Activated naive CD4-positive, alpha-beta T cell treated with anti-CD3 and anti-CD28 coated beads, Interleukin-2, amount 10 ng/mL, durations not matched to agents 7 days and 5 days (primary cell): ENCODE measurements at places on chromosomes 11 and 22.

DNA sequence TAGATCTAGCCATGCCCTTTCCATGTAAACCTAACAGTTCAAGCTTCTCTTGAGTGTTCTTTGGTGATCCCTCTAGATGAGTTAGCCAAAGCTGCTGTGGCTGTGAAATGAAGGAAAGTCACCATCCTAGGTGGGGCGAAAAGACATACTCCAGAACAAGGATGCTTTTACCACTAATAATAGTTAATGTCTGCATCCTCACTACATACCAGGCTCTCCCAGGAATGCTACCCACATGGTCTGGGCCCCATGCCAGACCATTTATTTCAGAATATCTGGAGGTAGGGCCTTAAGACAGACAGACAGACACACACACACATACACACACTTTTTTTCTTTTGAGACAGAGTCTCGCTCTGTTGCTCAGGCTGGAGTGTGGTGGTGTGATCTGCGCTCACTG lies 14.7 kb downstream of the ABTB2 start:
- peaks cover 6% of the 10 kb centered on the region for H3K27me3 ChIP-seq
- no peak overlapping the region for H3K4me3 ChIP-seq
- no peaks in the 10 kb centered on the region for H3K4me1 ChIP-seq
- no peaks in the 10 kb centered on the region for H3K36me3 ChIP-seq
- no peak for DNase-seq

GRCh38 chr11:104817973-104818372 lies 80.3 kb downstream of the CASP12 start:
- DNase-seq = no peak
- no peak overlapping the region for H3K4me3 ChIP-seq
- H3K4me1 ChIP-seq = no peaks in the 10 kb centered on the region
- H3K27me3 ChIP-seq = peaks cover 9% of the 10 kb centered on the region
- H3K27ac ChIP-seq = no peak overlapping the region

DNA sequence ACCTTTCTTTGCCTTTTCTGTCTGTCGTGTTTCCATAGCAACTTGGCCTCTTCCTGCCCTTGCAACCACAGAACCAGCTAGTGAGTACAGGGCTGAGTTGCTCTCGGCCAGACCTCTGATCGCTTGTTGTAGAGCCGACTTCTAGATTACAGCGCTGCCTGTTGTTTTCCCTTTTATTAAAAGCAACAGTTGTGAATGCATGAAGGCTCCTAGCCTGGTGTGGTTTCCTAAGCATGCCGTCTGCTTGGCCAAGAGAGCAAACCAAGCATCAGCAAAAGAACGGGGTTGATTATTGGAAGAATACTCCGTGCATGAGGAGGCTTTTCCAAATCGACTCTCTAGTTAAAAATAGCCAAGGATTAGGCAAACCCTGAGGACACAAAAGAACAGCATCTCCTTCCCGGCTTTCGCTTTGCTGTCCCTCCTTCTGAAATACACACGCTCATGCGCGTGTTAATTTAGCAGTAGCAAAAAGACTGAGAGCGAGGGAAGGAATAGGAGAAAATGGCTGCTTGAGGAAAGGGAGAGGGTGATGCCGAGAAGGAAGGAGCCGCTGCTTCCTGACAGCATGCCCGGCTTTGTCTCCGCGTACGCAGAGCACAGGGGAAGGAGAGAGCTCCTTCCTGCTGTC lies 71.5 kb upstream of the TTC12 start:
- DNase-seq = peak; percentile 50
- H3K36me3 ChIP-seq = no peaks in the 10 kb centered on the region

DNA sequence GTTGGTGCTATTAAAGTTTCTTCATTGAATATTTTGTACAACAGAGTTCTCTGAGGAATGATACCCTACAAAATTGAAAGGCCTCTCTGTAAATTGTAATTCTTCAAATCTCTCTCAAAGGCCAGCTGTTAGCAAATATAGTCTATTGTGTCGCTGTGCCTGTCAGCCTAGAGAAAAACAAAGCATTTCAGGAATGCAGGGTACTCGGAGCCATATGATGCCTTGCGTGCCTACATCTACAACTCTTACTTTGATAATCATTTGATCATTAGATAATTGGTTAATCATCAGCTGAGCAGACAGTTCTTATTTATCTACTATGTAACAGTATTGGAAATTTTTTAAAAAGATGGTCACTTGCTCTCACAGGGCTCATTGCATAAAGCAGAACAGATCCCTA lies 67.3 kb downstream of the RNF169 start:
- H3K4me3 ChIP-seq = no peak overlapping the region
- H3K27me3 ChIP-seq = no peaks in the 10 kb centered on the region
- H3K36me3 ChIP-seq = peaks cover 51% of the 10 kb centered on the region

- no peak overlapping the region for H3K27ac ChIP-seq
- H3K27me3 ChIP-seq = peaks cover 23% of the 10 kb centered on the region
- DNase-seq = no peak
- no peak overlapping the region for H3K4me3 ChIP-seq
These were observed 48.8 kb downstream of the ENDOD1 start for GRCh38 chr11:95138448-95138847.

- H3K4me3 ChIP-seq = no peak overlapping the region
- H3K27me3 ChIP-seq = peaks cover 7% of the 10 kb centered on the region
- no peaks in the 10 kb centered on the region for H3K36me3 ChIP-seq
- H3K4me1 ChIP-seq = no peaks in the 10 kb centered on the region
These were observed 165.7 kb downstream of the COMMD9 start for GRCh38 chr11:36123336-36124101.

GRCh38 chr22:34579519-34579918 lies 486.4 kb upstream of the ISX start:
- H3K27ac ChIP-seq = no peak overlapping the region
- DNase-seq = no peak
- no peak overlapping the region for H3K4me3 ChIP-seq
- H3K27me3 ChIP-seq = no peaks in the 10 kb centered on the region
